Hematopoietic multipotent progenitor cell treated with erythropoietin and hydrocortisone succinate and interleukin-3 and kit ligand, for 8 days (in vitro differentiated cells): ENCODE measurements at places on chromosomes 16 and 17.

DNA sequence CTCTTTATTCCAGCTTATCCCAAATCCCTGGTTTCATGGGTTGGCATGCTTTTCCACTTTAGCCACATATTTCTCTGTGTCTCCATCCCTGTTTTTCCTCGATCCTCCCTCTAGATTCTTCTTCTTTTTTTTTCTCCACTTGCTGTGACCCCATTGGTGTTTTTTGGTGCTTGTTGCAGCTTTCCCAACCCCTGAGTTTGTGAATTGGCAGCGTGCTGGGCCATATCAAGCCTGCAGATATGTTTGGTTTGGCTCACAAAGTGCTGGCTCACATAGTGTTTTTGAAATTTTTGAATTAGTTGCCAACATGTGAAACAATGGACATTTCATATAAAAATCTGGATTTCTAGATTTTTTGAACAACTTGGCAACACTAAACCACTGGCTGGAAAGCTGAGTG is 8.8 kb downstream of the GPR139 start:
- DNase-seq = no peak

DNA sequence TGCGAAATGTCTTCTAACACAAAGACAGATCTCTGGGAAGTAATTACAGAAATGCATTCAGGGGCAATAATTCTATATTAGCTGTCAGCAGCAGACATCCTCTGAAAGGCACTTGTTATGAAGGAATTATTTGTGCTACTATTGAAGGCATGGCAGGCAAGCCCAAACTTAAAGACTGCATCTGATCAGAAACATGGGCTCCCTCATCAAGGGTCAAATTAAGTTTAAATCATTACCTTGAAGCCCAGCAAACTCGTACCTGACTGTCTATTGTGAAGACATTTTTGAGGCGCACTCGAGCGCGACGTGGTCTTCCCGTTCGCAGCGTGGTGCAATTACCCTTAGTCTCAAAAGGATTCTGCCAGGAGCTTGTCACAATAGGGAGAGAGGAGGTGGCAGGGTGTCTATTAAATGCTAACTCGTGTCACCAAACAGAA is 110.6 kb downstream of the ZNF423 start:
- DNase-seq = no peak

- no peak for DNase-seq
These were observed 92.3 kb upstream of the FAM20A start for GRCh38 chr17:68693466-68693865.

DNA sequence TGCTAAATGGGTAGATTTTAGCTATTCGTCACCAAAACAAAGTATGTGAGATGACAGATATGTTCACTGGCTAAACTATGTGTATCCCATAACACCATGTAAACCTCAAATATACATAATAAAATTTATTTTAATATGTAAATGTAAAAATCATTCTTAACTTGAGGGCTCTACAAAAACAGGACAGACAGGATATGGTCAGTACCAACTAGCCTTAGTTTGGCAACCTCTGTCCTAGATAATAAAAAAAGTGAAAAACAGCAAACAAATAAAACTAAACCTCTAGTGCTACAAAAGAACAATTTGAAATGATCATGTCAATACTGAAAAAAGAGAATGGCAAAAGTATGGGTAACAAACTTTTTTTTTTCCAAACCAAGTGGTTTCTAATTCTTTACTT is 33.8 kb downstream of the NCOR1 start:
- DNase-seq = no peak

- DNase-seq = no peak
These were observed 7.4 kb upstream of the B9D1 start for GRCh38 chr17:19369846-19370492.

DNA sequence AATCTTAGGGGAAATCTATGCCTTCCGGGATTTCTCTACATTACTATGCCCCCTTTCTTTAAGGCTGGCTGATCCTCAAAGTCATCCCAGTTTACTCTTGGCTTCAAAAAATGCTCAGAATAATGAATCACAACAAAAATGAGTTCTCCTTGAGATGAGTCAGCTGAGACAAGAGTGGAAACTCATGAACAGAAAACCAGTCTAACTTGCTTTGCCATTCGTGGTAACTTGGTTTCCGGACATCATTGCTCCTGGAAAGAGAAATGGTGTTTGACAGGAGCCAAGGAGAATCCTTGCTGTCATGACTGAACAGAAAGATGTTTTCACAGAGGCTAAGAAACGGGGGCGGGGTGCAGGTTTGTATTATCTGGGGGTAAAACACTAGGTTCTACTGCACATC is 435.6 kb upstream of the DYNLRB2 start:
- DNase-seq = no peak
